ENCODE measurements at places on chromosomes 2 and 18.

DNA sequence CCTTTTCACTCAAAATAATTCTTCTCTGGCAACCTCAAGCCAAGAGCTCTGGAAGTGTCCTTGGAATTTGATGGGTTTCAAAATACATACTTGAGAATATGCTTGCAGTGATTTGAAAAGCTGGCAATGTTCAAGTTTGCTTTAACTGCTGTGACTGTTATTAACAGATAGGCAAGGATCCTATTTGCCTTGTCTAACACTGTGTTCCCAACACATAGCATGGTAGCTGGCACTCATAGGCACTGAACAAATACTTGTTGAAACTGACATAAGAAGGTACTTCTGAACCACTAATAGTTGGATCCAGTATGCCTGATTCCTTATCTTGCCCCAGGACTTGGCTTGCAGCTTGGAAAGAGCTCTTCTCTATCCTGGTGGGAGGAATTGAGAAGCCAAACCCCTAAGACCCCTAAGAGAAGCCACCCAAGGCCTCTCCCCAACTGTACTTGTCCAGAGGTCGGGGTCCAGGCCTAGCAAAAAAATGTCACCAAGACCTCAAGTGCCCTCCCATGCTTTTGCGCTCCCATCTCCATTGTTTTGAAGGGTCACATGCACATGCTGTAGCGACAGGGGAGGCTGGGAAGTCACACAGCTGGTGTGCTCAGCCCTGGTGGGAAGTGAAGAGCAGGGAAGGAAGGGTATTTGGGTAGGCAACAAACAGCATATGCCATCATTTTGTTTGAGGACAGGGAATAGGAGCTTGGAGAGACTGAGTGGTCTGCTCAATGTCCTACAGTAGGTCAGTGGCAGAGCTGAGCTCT lies 118.4 kb upstream of the HAAO start:
- DNase-seq, result no peak

- no peak for DNase-seq
These were observed 85.7 kb downstream of the ARHGEF4 start for GRCh38 chr2:130922417-130922816.

- no peak for DNase-seq
These were observed 70.0 kb upstream of the NDUFV2 start for GRCh38 chr18:9032519-9032918.

GRCh38 chr2:30223413-30223874 lies 7.9 kb upstream of the LBH start:
- DNase-seq, result no peak
